Head of caudate nucleus (tissue), 42 donors: ENCODE measurements at places on chromosomes 3 and 15.
A peak's percentile ranks its signal among the peaks of the same experiment; 100 is the strongest.

DNA sequence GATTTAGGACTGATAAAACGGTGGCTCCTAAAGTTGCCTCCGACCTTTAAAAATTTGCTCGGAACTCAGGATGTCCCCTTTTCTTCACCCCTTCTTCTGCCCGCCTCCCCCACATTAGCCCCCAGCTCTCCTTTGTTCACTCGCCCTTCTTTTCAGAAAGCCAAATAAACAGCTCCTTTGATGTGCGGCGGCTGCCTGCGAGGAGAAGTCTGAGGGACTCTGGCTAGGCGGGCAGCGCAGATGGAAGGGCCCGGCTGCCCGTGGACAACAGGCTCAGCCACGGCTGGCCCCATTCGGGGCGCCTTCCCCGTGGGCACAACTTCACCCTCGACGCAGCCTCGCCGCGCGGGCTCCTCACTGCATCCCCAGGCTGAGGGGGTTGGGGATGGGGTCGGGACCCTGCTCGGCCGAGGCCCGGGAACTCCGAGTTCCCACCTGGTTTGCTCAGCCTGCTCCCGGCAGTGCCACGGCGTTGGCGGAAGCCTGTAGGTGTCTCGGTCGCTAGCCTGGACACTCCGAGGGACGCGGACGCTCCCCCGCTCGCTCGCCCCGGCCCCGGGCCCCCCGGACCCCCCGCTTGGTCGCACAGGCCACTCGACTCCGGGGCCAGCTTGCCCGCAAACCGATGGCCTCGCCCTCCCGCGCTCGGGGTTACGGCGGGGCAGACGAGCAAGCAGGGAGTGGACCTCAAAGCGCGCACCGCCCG lies 897 bp upstream of the TLE3 start:
- peak; percentile 46 for DNase-seq

DNA sequence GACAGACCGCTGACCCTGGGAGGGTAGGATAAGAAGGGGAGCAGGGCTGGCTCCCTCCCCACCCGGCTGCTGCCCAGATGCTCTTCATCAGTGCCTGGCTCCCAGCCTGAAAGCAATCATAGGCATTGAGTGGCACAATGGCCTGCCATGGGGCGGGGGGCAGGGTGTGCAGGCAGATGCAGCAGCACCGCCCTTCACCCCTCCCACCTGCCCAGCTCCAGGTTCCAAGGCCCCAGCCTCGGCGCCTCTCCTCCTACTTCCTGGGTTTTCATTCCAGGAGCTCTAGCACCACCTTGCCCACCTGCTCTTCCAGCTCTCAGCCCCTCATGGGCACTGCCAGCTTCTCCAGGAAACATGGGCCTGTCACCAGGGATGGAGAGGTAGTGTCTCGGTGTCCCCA lies 101.7 kb downstream of the MEGF11 start:
- DNase-seq = peak; percentile 23

GRCh38 chr15:80588801-80589200 lies 106.3 kb upstream of the ABHD17C start:
- DNase-seq = no peak

DNA sequence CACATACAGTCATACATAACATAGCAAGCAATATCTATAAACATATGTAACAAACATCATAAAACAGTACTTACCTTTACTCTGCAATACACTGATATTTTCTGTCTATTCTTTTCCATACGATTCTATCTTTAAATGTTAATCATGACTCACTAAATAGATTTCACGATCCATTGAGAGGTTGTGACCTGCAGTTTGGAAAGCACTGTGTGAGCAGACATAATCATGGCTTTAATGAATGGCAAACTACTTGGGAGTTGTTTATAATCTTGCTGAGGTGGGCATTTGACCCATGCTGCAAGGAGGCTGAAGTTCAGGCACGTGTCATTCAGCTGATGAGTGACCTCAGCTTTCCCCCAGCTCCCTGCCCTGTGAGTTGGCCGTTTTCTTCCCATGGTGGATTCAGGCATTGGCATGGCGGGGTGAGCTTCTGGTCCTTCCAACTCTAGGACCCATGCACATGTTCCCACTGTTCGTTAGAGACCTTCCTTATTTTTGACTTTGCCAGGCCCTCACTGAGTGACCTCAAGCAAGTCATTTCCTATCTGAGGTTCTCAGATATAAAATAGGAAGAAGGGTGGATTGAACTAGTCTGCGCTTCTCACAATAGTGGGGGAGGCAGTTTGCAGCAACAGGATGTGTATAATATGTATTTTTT lies 41.7 kb downstream of the PAQR5 start:
- DNase-seq = no peak
